ENCODE measurements at places on chromosomes 5 and 9.

DNA sequence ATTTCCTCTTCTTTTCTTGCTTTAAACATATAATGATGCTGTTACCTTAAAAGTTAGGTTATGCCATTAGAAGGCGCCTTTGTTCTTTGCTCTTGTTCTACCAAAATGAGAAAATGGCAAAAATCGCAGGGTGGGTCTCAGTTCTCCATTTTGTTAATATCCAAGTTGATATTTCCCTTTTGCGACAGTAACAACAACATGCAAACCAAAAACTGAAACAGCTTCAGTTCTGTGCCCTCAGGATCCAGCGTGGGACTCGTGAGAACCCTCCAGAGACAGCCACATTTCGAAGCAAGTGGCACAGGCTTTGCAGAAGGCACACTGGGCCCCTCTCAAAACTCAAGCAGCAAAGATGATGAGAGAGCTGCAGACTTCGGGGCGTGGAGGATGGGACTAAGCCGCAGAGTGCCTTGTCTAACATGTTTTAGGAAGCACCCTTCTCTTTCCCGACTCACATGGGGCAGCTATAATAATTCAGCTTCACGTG lies 33.0 kb upstream of the LCP2 start:
- no peak for DNase-seq

DNA sequence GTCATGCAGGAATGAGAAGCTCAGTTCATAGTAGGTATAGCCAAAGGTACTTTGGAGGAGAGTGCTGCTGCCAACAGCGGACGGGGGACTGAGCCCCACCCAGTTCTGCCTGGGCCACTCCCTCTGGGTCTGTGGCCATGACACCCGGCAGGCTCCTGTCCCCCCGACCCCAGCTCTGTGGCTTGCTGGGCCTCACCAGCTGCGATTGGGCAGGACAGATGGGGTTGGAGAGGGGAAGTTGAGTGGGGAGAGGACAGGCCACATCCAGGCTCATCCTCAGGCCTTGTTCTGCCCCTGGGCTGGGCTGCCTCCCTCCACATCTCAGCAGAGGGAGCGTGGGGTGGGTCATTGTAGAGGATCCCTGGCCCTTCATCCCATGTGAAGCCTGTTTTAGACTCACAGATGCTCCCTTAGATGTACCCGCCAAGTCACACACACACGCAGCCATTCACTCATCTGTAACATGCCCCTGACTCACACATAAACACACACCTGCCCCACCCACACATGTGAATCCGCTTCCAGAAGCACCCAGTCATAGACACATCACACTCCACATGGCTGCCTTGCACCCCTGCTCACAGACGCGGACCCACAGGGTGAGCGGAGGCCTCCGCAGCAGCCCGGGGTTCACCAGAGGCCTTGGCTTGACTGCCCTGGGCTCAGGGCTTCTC lies 48.8 kb downstream of the NTNG2 start:
- DNase-seq, result no peak

DNA sequence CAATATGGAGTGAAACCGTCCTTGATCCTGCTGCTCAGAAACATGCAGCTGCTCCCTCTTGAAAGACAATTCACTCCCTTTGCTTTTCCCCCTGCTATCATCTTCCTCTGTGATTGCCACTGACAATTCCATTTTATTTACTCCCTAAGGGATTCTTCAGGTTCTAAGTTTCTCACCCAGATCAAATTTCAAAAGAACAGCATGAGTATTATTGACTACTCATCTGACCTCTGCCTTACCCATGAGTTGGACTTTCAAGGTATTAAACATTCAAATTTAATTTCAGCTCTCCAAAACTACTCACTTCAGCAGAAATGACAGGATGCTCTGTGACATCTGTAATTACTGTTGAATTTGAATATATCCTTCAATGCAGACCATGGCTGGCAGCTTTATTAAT lies 236.5 kb upstream of the HAPLN1 start:
- DNase-seq, result no peak

DNA sequence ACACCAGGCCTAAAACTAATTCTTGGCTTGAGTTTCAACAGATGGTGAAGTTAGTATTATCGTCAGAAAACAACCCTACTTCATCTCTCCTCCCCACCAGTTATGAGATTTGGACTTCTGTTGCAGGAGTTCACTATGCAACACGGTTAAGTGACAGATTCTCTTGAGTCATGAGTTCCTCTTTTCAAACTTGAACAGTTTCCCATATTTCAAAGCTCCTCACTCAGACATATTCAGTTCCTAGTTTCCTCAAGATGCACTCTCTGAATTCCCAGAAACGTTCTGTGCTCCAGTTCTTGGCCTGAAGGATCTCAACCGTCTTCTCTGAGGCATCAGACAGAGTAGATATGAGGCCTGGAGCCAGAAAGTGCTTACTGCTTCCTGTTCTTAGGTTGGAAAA lies 7.3 kb upstream of the PTGER4 start:
- DNase-seq, result no peak

DNA sequence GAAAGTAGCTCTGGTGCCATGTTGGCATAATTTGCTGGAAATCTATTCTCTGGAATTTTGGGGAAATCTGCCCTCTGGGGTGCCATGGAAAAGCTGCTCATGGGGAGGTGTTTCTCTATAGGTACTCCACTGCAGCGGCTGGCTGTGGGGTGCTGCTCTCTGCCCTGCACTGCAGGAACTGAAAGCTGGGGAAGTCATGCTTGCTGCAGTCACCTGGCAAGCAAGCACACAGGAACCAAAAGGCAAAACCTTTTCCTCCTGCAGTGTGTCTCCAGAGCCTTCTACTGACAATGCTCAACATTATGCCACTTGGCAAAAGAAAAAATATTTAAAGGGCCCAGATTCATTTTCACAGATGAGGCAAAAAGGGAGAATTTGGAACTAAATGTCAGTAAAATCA lies 25.8 kb upstream of the CARNMT1 start:
- no peak for DNase-seq

DNA sequence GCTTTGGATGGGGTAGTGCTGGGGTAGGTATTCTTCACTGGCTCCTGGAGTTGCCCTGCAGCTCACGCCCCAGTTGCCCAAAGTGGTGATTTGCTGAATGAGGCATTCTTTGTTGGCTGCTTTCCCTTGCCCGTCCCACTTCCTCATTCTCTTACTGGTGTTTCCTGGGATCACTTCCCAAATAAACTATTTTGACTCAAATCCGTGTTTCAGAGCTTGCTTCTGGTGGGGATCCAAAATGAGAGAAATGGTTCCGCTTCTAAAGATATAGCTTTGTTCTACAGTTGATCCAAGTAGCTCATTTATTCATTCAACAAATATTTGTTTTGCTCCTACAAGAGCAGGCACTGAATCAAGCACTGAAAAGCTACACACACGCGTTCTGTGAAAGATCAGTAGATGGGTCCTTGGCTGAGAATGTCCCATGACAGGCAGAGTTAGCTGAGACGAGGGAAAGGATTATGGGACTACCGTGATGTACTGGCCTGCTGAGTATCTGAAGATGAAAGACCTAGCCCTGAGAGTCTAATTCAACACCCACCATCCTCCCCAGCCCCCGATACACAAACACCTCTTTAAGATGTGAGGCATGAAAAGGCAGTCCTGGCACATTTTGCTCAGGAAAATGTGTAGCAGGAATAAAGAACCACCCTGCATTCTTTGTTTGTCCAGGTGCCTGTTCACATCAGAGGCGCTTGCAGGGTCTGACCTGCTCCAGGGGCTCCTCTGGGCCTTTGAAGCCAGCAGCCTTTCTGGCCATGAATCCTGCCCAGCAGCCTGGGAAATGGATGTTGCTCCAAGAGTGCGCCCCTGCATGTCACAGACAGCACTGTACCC lies 143.1 kb upstream of the RANBP3L start:
- DNase-seq, result no peak

DNA sequence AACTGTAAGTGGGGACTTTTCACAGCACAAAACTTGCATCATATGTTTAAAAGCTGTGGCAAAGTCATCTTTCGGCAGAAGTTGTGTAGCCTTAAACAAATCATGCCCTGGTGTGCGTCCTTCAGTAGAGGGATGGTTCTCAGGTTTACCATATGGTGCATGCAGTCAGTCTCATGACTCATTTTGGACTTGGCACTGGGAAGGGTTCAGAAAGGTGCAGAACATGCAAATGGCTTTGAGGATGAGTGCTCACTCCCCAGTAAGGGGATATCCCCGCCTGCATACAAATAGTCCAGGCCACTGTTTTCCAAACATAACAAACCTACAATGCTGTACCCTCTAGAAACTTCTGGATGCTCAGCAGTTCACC lies 260.3 kb downstream of the NDUFS4 start:
- no peak for DNase-seq

GRCh38 chr9:105735366-105735765 lies 41.0 kb downstream of the TMEM38B start:
- DNase-seq, result no peak

GRCh38 chr5:129670957-129671500 lies 76.9 kb upstream of the MINAR2 start:
- no peak for DNase-seq

GRCh38 chr9:108258640-108259039 lies 597.1 kb downstream of the ACTL7B start:
- DNase-seq, result no peak

- DNase-seq, result no peak
Observed at GRCh38 chr5:92674321-92674720, 906.7 kb downstream of the NR2F1-AS1 start.

GRCh38 chr5:156052656-156053055 lies 274.3 kb upstream of the SGCD start:
- DNase-seq, result no peak

DNA sequence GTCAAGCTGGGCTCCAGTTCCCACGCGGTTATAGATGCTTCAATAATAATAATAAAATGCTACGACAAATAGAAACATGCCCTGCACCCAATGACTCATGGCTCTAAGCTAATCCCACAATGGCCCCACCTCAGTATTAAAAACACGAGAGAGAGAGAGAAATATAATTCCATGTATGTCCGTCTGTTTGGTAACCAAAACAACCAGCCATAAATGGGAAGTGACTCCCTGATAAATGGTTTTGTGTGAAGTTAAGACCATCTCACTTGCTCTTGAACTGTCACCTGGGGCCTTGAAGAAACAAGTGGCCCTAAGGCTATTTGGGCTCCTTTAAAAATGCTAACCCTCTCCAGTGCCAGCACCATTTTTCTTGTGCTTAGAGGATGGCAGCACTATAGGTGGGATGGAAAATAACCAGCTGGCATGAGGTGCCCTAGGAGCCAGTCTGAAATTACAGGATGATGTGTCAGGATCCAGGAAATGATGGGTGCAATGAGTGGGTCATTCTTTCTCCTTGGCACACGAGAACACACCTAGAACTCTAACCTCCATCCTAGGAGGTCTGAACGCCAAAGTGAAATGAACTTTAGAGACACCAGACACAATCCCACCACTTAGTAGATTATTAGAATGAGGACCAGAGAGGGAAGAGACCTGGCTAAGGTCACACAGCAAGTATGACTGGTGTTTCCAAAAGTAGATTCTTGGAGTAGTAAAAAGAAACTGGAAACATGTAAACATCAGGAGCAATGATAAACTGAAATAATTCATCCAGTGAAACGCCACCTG lies 35.7 kb upstream of the ADRB2 start:
- no peak for DNase-seq

GRCh38 chr9:19154135-19154612 lies 26.9 kb upstream of the PLIN2 start:
- no peak for DNase-seq

DNA sequence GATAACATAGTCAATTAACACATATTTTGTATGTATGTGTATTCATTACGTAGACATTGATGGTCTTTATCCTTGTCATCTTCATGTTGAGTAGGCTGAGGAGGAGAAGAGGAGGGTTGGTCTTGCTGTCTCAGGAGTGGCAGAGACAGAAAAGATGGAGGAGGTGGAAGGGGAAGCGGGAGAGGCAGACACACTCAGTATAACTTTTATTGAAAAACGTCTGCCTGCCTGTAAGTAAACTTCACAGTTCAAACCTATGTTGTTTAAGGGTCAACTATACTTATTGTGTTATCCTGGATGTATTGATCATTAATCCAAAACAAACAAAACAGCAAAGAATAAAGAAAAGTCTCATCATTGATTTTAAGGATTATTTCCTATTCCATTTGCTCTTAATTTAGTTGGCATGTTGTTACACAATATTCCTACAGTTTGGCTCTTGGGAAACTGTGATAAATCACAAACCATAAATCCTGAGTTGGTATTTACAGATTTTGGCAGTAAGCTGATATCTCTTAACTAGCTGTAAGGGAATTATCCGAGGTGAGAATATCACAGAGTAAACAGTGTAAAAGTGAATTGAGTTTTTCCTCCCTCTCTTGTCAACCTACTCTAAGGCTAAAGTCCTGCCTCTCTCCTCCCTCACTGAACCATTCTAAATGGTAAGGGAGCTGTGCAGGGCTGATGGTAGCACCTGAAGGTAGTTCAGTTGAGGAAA lies 487.2 kb downstream of the SPATA31D1 start:
- DNase-seq, result no peak

- DNase-seq, result no peak
Observed at GRCh38 chr9:98362624-98363252, 107.3 kb upstream of the TBC1D2 start.

- no peak for DNase-seq
Observed at GRCh38 chr5:64229163-64229774, 63.6 kb downstream of the RNF180 start.

DNA sequence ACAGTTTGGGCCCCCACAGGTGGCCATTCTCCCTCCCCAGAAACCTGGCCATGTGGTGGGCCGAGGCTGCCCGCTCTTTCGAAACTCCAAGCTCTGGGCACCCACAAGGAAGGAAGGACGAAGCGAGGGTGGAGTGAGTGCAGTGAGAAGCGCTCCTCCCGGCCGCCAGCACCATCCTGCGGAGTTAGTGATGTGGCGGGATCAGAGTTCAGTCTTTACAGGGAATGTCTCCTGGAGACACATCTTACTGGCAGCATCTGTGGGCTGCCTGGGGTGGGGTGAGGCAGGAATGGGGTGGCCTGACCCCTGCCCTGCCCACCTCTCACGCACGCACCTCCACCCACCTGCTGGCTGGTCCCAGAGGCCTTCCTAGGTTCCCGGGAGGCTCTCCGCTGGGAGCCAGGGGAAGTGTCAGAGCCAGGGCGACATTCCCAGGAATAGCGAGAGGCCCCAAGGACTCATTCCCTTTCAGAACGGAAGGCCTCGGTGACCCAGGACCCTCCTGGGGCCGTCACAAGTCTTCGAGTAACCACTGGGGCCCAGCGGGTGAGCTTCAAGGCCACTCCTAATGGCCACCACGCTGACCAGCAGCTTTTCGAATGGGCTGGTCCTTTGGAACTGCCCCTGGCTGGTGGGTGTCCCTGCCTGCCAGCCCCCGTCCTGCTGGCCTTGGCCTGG lies 5.5 kb upstream of the RNU6ATAC start:
- no peak for DNase-seq

DNA sequence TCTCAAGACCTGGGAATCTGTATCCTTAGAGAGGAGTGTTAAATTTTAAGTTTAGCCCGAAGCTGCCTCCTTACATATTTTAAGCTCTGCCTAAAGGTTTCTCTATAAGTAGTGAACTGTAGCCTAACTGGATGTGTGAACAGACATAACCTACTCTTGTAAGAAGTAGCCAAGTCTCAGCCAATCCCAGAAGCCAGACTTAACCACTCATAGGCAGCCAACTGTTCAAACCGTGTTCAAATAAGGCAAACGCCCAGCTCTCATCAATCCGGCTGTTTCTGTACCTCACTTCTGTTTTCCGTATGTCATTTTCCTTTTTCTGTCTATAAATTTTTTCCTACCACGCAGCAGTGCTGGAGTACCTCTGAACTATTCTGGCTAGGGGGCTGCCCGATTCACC lies 58.7 kb upstream of the HRH2 start:
- DNase-seq, result no peak

GRCh38 chr9:106958955-106959657 lies 96.1 kb downstream of the ZNF462 start:
- no peak for DNase-seq

- no peak for DNase-seq
Observed at GRCh38 chr5:127133071-127133470, 59.8 kb upstream of the C5orf63 start.

- peak; percentile 63 for DNase-seq
Observed at GRCh38 chr5:1111727-1112289, at the start of gene SLC12A7. Gene SLC12A7 (minus strand): TSS chr5:1112063. CDS start chr5:1111991, 72 bp downstream.

Measured in activated CD4-positive, alpha-beta T cell treated with anti-CD3 and anti-CD28 coated beads for 4 hours (primary cell).